ENCODE measurements at places on chromosomes 6 and 20.
A peak's percentile ranks its signal among the peaks of the same experiment; 100 is the strongest.

DNA sequence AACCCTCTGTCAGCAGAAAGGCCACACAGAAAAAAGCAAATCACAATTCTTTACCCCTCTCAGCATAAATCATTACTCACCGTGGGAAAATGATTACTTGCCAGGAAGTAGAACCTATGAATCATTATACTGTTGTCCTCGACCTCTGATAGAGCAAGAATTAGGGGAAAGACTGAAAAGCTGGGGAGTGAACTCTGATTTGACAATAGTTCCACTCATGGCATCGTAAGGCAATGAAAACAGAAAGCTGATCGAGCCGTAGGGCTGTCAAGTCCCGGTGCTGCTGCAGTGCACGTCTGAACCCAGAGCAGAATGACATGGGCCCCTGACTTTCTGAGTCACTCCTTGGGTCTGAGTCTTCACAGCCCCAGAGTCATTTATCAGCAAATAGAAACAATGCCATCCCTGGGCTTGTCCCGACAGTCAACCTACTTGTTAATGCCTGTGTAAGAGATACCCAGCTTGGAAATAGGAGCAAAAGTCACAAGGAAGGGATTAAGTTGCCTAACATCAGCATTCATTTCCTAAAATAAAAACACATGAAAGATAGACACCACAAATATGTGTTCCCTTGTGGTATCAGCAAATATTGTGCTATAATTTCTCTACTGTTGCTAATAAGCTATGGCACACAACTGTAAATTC is 224.8 kb upstream of the MARCKS start:
- DNase-seq = no peak

DNA sequence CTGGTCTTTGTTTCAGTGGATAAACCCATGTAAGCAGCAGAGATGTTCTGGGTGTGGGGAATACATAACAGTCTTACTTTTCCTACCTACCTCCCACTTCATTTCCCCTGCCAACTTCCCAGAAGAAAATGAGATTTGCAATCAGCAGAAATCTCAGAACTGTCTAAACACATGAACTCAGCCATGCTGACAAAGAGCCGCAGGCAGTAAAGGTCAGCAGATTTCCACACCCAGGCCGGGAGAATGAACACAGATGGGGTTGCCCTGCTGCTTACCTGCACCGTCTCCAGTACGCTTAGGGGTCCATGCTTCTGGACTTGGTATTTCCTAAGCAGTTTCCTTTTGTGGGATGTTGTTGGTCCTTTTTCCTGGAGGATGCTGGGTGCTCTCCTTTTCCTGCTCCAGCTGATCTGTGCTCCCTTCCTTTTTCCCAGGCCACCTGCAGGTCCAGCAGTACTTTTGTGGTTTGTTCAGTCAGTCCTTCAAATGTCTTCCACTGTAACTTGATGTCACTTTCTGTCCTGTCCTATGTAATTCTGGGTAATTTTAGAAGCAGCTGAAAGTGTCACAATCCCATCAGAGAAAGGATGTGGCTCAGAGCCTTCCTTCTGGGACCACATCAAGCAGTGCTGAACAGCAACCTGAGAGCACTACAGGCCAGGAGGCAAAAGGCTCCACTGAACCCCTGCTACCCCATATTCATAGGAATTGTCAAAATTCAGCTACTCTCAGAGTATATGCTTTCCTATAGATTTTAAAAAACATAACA is 129.0 kb downstream of the CEP57L1 start:
- DNase-seq = no peak

- no peak for DNase-seq
Observed at GRCh38 chr6:26059941-26060340, 27.3 kb upstream of the HFE start.

DNA sequence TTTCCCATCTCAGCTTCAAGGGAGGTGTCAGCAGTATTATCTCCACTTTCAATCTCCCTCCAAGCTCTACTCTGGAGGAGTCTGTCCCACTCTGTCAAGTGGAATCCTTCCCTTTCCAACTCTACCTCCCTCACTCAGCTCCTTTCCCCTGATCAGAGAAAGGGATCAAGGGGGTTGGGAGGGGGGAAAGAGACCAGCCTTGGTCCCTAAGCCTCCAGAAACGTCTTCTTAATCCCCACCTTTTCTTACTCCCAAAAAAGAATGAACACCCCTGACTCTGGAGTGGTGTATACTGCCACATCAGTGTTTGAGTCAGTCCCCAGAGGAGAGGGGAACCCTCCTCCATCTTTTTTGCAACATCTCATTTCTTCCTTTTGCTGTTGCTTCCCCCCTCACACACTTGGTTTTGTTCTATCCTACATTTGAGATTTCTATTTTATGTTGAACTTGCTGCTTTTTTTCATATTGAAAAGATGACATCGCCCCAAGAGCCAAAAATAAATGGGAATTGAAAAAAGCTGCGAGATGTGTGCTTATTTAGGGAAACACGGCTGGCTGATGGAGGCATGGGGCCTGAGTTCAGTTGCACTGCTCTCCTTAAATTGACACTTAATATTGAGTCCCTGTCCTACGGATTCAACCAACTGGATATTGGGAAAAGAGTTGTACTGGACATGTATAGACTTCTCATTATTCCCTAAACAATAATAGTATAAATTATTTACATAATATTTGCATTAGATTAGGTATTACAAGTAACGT is 4.9 kb downstream of the TUBB start:
- peak; percentile 28 for DNase-seq

GRCh38 chr6:56541030-56541600 is 101.6 kb downstream of the DST start:
- DNase-seq = no peak

- peak; percentile 45 for DNase-seq
Observed at GRCh38 chr6:25070547-25071366, 135.0 kb upstream of the RIPOR2 start.

- DNase-seq = no peak
Observed at GRCh38 chr6:90860822-90861601, 274.1 kb upstream of the MAP3K7 start.

GRCh38 chr6:19369785-19370184 is 467.4 kb upstream of the ID4 start:
- no peak for DNase-seq

DNA sequence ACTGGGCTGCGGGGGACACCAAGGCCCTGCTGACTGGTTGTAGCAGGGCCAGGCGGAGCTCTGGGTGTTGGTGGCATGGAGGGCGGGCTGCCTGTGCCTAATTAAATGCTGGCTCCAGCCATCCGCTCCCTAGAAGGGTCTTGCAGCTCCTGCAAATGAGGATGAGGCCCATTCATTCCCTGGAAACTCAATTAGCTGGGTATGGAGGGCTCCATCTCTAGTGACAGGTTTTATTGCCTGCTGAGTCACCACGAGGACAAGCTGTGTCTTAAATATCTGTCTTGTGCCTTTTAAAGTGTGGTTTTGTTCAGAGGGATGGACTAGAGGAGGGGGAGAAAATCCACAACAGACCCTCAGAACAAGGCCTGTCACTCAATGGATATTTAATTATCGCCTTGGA is 60.9 kb downstream of the SULF2 start:
- no peak for DNase-seq

DNA sequence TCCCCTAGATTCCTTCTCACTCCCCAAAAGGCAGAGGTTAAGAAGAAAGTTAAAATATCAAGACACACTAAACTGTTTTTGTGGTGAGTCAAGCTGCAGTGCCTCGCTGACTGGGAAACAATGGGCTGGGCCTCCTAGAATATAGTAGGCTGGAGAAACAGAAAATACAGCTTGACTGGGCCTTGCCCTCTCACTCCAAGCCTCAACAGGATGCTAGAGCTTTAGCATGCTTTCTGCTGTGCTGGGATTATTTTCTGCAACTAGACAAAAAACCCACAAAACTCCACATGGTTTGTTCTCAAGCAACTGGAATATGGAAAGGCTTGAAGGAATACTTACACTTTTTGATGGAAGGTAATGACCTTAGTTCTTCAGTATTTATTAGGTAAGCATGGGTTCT is 27.9 kb downstream of the FOXO3 start:
- DNase-seq = peak; percentile 14

DNA sequence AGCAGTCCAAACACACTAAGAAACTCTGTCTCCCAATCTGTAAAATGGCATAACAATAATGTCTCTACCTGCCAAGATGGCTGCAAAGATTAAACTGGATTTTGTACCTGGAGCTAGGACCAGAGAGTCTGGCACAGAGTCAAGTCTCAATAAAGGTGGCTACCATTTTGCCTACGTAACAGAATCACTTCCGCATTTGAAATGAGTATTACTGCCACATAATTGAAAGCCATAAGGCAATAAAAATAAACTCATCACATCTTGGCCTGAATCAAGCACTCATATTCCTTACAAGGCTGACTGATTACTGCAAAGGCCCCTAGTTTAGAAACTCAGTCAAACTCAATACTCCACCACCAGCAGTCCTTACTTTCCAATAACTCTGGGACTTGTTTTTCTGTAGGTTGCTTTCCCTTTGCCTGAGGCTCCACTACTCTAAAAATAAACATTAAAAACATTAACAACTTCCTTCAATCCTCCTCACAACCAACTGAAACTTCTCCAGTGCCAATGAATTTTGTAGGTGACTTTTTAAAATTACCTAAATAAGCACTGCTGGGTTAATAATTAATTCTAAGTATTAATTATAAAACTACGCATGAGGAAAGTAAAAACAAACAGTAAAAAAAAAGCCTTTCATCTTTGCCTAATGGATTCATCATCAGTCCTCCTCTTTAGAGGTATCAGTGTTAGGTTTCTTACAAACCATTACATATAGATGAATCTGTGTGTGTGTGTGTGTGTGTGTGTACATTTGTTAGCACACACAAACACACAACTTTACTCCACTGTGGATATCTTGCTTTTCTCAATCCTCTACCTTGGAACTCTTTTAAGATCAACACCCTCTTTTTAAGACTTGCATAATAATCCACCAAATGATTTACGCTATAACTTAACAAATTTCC is 3.7 kb downstream of the KIF16B start:
- no peak for DNase-seq

DNA sequence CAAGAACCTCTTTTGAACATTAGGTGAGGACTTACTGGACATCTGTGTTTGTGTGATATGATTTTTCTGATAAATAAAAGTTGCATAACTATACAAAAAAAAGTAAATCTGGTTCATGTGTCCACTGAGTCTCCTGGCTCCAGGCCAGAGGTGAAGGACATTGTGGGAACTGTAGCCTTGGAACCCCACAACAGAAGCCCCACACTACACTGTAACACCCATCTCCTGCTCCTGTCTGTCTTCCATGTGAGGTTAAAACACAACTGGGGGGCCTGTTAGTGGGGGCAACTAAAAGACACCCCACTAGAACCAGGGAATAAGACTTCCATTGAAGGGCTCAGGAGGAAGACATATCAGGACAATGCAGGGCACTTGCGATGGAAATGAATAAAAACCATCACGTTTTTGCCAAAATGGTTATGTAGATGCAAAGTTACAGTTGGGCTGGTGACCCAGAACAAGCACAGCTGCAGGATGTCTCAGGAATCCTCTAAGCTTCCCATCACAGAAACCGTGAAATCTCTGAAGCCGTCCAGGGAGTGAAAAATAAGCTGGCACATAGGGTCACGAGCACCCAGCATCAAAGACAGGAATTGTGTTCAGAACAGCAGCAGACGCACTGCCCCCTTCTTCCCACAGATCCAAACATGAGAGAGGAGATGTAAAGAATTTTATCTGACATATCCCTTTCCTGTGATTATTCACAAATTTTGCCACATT is 36.7 kb upstream of the PCSK2 start:
- peak; percentile 90 for DNase-seq

All from SJCRH30 (cell line).